Natural killer cell treated with Interleukin-12 subunit alpha and Interleukin-12 subunit beta and Interleukin-15 and Interleukin-18, amount 100 ng/mL, for 72 hours (primary cell): ENCODE measurements at places on chromosomes 2 and 18. TPM values are rescaled to one million over a fixed set of nuclear protein-coding genes. Genes with fewer than 3 reads are reported as not detected.

TMEM200C gene
- total RNA-seq: not detected

UBXN2A gene
- 11.2 TPM for total RNA-seq

HOXD12 gene
- total RNA-seq: not detected

ALKAL2 gene
- total RNA-seq: 1.1 TPM

CYBRD1 gene
- 0.78 TPM for total RNA-seq

ABCB11 gene
- total RNA-seq: 0.06 TPM

TTC39C gene
- 54.8 TPM for total RNA-seq

ZFP36L2 gene
- 22.3 TPM for total RNA-seq

PRKAG3 gene
- not detected for total RNA-seq
